ENCODE measurements at places on chromosomes 7 and 10.

GRCh38 chr10:70752571-70752970, 32.6 kb downstream of the TBATA start:
- no peak for DNase-seq

DNA sequence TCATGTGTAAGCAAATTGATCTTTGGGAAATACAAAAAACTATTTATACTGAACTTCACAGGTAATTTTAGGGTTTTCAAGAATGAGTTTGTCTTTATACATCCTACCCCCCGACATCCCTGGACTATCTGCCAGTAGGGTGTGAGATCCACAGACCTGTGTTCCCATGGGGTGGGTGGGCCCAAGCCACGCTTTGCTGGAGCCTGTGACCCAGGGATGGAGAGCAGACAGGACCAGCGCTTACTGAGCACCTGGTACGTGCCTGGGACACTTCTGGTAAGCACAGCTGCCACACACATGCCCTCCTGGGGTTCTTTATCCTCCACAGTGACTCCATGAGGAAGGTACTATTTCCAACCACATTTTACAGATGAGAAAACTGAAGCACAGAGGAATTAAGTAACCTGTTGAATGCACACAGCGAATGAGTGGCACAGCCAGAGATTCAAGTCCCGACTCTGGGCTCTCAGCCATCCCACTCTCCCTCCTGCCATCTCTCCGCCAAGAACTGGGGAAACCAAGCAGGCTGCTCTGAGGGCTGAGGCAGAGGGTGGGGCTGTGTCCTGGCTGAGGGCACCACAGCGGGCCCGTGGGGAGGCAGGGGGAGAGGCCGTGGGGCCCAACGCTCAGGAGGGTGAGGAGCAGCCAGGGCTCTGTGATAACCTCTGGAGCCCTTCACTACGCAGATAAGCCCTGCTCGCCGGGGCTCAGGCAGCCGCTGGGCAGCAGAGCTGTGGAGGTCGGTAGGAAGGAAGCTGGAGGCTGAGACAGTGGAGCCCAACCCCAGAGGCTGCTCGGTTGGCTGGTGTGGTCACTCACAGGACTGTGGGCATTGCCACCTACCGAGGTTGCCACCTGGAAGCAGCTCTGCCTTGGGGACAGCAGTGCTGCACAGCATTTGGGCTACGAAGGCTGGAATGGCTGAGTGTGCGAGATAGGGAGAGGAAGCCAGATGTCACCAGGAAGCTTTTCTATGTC, 124.2 kb downstream of the ARHGAP22 start:
- DNase-seq, result no peak

GRCh38 chr10:126101736-126102135, 205.4 kb downstream of the FANK1 start:
- DNase-seq, result no peak

- no peak for DNase-seq
Measured at GRCh38 chr7:40194745-40195144, 59.9 kb downstream of the SUGCT start.

- DNase-seq, result peak; percentile 89
Measured at GRCh38 chr10:125083576-125083920, 76.8 kb downstream of the CTBP2 start.

DNA sequence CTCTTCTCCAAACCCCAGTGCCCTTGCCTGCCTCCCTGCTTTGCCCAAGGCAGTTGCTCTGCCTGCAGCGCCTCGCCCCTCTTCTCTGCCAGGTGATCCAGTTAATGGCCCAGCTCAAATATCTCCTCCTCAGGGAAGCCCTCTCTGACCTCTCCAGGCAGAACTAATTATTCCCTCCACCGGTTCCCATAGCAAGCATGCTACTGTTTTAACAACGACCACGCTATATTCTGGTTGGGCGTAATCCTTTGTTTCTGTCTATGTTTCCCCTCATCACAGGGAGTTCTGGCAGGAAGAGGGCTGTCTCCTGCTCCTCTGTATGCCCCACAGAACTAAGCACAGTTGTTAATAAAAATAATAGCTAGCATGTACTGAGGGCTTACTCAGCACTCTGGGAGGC, 36.8 kb upstream of the R3HCC1L start:
- no peak for DNase-seq

GRCh38 chr7:66379542-66380160, 174.5 kb downstream of the TPST1 start:
- no peak for DNase-seq

DNA sequence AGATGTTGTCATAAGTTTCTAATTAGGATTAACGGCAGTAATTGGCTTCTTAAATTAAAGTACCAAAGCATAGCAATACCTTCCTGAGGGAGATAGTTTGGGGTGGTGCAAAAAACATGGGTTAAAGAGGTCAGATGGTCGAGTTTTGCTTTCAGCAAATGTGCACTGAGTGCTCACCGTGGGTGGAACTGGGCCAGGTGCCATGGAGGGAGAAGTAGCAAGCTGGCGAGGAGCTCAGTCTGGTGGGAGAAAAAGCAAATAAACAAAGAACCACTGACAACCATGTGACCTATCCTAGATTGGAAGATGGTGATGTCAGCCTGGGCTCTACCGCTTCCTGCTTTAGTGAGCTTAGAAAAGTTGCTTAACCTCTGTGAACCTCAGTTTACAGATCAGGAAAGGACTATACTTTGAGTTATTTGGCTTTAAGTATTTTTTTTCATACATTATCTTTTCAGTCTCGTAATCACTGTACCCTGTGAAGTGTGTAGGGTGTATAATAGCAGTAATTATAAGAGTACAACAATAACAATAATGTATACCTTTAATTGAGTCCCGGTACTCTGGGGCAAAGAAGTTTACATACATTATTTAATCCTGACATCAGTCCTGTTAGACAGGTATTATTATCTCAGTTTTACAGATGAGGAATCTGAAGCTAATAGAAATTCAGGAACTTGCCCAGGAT, 69.0 kb upstream of the PDCD4 start:
- peak; percentile 84 for DNase-seq

DNA sequence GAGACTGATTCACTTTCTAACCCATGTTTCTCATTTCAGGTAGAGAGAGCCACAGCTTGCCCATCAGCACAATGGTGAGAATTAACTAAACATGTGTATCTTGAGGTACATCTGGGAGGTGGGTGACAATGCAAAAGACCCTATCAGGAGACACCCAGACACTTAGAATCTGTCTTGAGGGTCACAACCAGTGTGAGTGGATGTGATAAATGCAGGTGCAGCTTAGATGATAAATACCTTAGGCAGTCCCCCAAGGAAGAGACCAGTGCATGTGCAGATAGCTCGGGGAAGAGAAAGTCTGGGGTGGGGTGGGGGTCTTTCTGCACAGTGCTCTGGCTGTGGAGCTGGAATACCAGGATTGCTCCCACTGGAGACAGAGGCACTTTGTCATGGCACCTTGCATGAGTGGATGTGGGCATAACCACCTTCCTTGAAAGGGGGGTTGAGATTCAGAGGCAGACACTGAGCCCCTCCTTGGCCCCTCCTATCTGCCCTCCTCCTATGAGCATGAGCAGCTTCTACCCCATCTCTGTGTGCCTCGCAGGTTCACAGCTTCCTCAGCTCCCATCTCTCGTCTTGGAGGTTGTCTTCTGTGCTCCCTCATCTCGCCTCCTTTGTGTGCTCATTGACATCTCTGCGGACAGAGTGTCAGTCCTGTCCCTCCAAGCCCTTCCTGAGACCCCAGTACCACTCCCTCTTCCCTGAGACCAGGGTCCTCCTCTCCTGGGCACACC, 349.8 kb downstream of the TCERG1L start:
- peak; percentile 10 for DNase-seq

GRCh38 chr7:55574051-55574717, 1.9 kb upstream of the VOPP1 start:
- DNase-seq, result no peak

- DNase-seq, result no peak
Measured at GRCh38 chr7:38686888-38687287, 55.7 kb upstream of the AMPH start.

- peak; percentile 89 for DNase-seq
Measured at GRCh38 chr7:106111655-106112117, 426 bp downstream of the SYPL1 start.

DNA sequence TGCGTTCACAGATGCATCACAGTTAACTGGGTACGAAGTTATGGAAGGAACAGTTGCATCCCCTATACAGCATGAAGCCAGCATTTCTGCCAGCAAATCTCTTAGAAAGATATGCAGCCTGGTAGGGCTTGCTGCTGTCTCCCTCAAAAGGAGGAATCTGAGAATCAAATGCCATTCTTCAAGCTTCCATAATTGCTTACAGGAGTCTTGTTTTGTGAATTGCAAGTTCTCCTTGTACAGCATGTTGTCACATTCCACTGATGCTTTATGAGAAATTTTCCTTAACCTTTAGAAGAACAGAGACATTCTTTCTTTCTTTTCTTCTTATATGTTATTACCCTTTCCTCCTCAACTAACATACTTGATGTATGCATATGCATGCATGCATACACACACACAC, 134.6 kb downstream of the CHRM2 start:
- no peak for DNase-seq

DNA sequence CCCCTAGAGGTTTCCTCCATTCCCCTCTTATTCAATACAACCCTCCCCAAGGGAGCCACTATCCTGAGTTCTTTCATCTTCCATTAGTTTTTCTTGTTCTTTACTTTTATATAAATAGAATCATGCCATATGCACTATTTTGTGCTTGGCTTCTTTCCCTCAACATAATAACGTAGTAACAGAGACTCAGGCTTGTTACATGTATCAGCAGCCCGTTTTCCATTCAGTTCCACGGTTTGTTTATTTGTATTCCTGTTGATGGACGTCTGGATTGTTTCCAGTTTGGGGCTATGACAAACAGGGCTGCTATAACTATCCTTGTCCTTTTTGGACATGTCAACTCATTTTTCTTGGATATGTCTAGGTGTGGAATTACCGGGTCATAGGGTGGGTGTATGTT, 264.4 kb upstream of the MKI67 start:
- DNase-seq, result no peak

DNA sequence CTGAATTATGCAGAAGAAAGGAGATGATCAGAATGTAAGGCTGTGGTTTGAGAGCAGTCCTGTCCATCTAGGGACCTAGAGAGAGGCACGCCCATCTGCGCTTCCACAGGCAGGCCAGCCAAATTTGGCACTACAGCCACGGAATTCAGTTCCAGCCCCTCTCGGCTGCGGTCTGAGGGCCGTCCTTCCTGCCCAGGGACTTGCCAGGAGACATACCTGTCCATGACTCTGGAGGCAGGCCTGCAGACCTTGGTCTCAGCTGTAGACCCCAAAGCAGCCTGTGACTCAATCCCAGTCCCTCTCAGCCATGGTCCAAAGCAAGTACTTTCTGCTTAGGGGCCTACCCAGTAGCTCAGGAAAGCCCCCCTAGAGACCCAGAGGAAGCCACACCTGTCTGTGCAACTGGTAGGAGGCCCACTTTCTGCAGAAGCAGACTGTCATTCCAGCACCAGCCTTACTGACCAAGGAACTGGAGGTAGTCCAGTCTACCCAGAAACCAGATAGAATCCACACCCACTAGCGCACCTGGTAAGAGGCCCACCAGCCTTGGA, 720.9 kb downstream of the PARD3 start:
- no peak for DNase-seq

DNA sequence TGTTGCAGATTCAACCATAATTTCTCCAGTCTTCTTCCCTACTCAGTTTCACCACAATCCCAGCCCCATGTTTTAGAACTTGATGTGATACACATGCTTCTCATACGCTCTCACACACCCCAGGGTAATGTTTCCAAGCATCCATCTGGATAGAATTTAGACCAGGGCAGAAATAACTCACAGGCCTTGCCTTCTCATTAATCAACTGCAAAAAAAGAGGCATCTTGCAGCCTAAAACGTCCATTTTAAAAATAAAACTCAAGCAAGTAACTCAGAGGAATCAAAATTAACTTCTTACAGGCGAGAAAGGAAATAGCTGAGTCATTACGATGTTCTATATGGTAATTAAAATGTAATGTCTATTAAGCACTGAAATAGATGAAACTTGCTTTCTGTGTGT, 127.2 kb upstream of the RSU1 start:
- DNase-seq, result no peak

- peak; percentile 54 for DNase-seq
Measured at GRCh38 chr10:112360308-112361270, 13.3 kb upstream of the ACSL5 start.

- DNase-seq, result no peak
Measured at GRCh38 chr10:74223755-74224529, 72.9 kb downstream of the ADK start.

GRCh38 chr10:16509996-16510395, 11.7 kb downstream of the C1QL3 start:
- DNase-seq, result no peak

GRCh38 chr10:63355682-63356081, 110.1 kb downstream of the JMJD1C start:
- DNase-seq, result no peak
